Epithelial cell of proximal tubule (primary cell): ENCODE measurements at places on chromosomes 13 and 19.

- no peak for DNase-seq
Observed at GRCh38 chr19:16920816-16921529, 32.2 kb downstream of the F2RL3 start.

DNA sequence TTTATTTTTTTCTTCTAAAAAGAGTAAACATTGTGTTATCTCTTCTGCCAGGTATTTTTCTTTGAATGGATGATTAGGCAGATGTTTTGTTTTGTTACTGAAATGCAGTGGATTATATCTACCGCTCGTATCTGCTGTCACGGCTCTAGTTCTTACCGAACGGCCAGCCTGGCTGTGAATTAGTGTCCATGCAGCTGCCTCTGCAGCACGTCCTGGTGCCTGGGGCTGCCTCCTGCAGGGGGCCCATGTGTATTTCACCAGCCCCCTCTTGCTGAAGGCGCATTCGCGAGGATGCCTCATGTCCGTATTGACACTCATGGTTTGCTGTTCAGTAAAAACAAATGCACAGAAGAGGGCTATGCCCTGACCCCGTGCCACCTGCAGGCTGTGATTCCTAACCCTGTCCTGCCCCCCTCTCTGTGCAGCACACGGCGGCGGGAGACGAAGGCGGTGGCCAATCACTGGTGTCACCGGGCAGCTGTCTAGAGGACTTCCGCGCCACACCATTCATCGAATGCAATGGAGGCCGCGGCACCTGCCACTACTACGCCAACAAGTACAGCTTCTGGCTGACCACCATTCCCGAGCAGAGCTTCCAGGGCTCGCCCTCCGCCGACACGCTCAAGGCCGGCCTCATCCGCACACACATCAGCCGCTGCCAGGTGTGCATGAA is 49.9 kb downstream of the RAB20 start:
- DNase-seq, result no peak

DNA sequence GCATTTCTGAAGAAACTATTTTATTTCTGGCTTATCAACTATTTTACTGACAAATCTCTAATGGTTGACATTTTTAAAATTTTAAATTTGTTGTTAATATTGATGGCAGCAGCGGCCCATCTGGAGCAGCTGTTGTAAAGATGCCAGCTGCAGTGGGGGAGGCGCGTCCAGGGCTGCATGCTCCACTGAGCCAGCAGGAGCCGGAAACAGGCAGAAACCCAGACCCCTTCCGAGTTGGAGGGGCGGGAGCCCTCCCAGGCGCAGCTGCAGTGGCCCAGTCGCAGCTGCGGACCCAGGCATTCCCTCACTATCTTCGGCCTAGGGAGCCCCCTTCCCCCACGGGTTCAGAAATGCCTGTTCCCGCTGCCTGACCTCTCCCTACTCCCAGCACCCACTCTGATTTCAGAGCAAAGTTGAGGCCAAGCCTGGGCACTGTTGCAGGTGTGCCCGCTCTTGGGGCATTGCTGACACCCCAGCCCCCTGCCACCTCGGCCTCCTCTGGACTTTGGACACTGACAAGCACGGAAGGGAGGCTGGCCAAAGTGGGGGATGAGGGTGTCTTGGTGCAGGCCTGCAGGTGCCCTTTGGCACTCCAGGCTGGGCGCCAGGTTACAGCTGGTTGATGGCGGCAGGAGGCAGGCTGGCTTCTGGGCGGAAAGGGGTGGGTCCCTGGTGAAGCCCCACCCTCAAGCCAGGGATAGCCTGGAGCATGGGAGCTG is 69.2 kb downstream of the PIBF1 start:
- DNase-seq, result peak; percentile 43

GRCh38 chr13:48123812-48124211 is 28.9 kb upstream of the MED4 start:
- no peak for DNase-seq

- no peak for DNase-seq
Observed at GRCh38 chr19:51070334-51071094, 5.6 kb upstream of the KLK13 start.

DNA sequence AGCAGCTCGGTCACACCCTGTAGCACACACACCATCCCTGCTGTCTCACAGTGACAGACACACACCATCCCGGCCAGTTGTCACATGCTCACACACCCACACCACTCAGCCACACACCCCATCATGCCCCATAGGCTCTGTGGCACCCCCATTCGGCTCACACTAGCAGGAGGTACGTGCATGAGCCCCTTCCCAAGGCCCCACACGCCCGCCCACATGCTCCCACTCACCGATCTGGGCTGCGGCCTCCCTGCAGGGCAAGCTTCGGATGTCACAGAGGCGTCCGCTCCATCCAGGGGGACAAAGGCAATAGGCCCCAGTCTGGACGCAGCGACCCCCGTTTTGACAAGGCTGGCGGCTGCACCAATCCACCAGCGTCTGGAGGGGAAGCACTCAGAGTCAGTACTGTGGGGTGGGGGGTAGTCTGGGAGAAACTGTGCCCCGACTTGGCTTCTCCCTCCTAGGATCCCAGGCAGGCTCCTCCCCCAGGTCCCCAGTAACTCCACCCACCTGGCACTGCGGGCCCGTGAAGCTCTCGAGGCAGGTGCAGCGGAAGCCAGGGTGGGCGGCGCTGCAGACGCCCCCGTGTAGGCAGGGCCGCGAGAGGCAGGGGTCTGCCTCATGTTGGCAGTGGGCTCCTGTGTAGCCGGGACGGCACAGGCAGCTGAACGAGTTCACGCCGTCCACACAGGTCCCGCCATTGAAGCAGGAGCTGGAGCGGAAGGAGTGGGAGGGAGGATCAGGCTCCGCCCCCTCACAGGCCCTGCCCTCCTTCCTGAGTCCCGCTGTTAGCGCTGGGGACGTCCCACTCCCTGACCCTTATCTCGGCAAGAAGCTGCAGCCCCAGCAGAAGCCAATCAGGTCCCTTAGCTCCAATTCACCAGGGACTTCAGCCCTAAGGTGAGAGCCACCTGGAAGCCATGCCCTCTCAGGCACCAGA is 20.1 kb downstream of the NOTCH3 start:
- no peak for DNase-seq

DNA sequence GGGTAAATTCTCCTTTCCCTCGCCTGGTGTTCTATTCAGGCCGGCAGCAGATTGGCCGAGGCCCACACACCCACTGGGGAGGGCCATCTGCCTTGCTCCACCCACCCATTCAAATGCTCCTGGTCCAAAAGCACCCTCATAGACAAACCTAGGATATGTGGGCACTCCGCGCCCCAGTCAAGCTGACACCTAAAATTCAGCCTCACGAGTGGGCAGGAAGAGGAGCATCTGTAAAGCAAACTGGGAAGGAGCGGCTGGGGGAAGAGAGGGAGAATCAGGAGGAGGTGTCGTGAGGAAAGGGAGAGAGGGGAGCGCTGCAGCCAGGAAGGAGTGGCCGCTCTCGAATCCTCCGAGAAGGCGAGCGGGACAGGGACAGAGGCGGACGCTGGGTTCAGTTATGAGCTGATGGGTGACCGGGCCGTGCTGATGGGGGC is 136.9 kb downstream of the USP12 start:
- no peak for DNase-seq

- no peak for DNase-seq
Observed at GRCh38 chr13:33145667-33146066, 129.4 kb downstream of the KL start.

- DNase-seq, result no peak
Observed at GRCh38 chr19:11179716-11180297, 17.5 kb downstream of the KANK2 start.

GRCh38 chr13:106284358-106284757 is 251.1 kb downstream of the EFNB2 start:
- DNase-seq, result no peak

DNA sequence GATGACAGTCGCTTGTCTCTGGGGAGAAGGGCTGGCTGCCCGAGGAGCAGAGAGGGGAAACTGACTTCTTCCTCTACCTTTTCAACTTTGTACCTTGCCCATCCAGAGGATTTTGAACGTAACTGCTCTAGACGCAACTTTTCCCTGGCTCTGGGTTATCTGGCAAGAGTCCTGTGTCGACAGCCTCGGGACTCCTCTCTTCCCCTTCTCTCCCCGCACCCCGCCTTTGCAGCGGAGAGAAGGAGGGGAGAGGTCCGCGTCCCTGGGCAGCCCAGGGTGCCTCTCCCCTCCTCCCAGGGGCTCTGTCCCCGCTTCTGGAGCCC is 574 bp downstream of the SH3GL1 start:
- DNase-seq, result no peak

- no peak for DNase-seq
Observed at GRCh38 chr13:21537105-21537504, 66.9 kb downstream of the MICU2 start.

DNA sequence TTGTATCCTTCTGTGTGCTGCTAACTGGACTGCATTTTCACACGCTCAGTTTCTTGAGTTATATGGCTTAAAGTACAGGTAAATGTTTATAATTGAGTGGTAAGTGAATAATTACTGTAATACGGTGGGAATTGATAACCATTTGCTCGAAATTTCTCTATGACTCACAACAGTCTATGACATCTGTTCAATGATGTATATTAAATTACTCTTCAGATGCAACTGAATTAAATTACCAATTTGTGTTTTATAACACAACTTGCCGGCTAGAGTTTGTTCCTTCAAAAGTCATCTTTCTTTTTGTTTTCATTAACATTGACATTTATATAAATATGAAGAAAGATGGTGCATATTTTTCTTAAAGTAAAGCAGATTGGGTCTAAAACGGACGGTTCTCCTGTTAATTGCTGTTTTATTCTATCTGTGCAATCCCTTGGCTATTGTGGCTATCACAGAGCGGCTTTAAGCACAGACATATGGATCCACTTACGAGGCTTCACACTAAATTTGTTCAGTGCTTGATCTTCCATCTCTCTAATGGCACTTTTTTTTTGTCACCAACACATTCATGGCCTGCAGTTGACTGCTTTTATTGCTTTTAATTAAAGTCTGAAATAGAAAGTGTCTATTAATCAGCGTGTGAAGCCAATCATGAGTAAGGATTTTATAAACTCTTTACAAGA is 1291.6 kb upstream of the SLC10A2 start:
- no peak for DNase-seq

- no peak for DNase-seq
Observed at GRCh38 chr13:99288089-99288488, 19.1 kb downstream of the GPR183 start.

GRCh38 chr13:112781287-112781686 is 91.4 kb downstream of the ATP11A start:
- no peak for DNase-seq

GRCh38 chr19:10648360-10648759 is 5.8 kb upstream of the ILF3 start:
- no peak for DNase-seq

DNA sequence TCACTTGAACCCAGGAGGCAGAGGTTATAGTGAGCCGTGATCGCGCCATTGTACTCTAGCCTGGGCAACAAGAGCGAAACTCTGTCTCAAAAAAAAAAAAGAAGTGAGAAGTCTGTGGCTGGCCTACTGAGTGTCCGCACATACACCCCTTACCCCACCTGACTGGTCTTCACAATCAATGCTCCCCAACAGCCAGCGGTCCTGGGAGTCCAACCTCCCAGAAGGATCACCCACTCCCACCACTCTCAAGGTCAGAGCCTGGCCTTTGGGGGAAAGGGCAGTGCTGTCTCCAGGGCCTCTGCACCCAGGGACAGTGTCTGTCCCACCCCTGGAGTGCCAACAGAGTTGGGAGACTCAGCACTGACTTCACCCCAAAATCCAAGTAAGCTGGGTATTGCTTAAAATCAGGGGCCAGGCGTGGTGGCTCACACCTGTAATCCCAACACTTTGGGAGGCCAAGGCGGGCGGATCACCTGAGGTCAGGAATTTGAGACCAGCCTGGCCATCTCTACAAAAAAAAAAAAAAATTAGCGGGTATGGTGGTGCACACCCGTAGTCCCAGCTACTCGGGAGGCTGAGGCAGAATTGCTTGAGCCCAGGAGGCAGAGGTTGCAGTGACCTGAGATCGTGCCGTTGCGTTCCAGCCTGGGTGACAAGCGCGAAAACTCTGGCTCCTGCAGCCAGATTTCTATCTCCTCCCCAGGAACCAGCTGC is 2.3 kb upstream of the CD320 start:
- no peak for DNase-seq

DNA sequence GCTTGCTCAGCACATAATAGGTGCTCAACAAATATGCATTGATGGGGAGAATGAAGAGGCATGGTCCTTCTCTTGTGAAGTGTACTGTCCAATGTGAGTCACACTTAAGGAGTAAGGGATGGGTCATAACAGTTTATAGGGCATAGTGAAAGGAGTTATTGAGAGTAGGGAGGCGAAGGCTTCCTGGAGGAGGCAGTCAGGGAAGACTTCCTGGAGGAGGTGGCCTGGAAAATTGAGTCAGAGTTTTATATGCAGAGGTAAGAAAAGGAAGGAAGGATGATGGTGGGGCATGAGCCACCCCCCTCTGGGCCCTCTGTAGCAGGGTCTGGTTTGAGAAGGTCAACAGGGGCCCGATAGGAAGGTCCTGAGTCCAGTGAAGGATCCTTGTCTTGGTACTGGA is 57.0 kb upstream of the ZNF536 start:
- DNase-seq, result no peak

DNA sequence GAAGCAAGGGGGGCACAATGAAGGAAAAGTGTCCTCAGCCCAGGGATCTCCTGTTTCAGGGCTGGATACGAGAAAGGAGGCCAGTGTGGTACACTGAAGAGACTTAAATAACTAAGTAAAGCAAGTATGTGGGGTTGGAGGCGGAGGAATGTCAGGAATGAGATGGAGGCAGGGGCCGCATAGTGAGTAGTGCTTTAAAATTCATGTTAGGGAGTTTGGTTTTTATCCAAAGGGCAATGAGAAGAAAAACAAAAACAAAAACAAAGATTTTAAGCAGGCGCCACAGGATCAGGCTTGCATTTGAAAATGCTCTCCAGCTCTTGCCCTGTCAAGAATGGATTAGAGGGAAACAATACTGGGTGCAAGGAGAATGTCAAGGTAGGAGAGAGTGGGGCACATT is 273.4 kb downstream of the DCLK1 start:
- DNase-seq, result no peak

GRCh38 chr13:45422731-45423292 is 4.6 kb upstream of the SLC25A30 start:
- DNase-seq, result no peak

- DNase-seq, result no peak
Observed at GRCh38 chr13:93086329-93086728, 140.3 kb upstream of the GPC6 start.

GRCh38 chr19:35110974-35111373 is 4.6 kb upstream of the FXYD3 start:
- DNase-seq, result no peak
